Stimulated activated CD4-positive, alpha-beta T cell treated with anti-CD3 and anti-CD28 coated beads, Interleukin-1b, Interleukin-23, amount 100 ng/mL, for 4 hours (primary cell): ENCODE measurements at places on chromosomes 2 and 18.

DNA sequence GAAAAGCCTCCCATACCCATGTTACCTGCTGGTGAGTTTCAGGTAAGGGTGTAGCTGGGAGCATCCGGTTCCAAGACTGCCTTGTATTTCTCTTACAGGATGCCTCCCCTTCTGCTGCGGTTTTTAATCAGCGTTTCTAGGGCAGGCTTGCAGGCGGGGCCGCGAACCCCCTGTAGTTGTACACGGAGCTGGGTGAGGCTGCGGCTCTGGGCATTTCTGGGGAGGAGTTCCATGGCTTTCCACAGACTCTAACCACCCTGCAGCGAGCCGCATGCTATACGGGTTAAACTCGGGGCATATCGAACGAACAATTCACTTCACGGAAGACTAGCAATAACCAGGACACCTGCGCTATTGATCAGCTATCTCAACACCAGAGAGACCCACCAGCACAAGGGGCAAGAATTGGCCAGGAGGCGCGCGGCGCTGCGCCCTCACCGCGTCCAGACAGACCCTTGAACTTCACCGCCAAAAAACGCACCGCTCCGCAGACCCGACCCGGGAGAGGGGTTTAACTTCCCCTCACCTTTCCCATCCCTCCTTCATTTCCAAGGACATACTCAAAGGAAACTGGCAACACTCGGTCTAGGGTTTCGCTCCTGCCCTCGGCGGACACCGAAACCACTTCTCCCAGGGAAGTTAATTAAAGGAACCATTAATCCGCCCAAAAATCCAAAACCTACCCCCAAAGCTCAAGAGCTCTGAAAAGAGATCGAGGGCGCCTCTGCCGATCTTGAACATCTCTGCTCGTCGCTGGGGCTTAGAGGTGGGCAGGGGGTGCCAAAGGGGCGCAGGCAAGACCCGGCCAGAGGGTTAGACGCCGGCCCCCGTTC is 909 bp downstream of the TGFA start:
- DNase-seq: no peak

DNA sequence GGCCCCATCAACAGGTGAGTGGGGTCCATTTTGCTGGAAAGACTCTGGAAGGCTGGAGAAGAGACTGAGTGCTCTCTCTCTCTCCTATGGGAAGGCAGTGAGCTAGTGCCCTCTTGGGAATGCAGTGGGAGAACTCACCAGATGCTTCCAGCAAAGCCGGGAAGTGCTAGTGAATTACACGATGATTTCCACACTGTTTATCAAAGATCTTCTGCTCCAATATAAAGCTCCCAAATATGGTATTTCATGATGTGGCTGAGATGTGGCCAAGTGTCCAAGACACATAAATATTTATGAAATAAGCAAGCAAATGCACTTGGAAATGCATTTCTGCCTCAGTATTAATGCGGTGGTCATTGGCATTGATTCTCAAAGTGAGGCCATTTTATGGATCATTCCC is 135.9 kb downstream of the VAPA start:
- no peak for DNase-seq

DNA sequence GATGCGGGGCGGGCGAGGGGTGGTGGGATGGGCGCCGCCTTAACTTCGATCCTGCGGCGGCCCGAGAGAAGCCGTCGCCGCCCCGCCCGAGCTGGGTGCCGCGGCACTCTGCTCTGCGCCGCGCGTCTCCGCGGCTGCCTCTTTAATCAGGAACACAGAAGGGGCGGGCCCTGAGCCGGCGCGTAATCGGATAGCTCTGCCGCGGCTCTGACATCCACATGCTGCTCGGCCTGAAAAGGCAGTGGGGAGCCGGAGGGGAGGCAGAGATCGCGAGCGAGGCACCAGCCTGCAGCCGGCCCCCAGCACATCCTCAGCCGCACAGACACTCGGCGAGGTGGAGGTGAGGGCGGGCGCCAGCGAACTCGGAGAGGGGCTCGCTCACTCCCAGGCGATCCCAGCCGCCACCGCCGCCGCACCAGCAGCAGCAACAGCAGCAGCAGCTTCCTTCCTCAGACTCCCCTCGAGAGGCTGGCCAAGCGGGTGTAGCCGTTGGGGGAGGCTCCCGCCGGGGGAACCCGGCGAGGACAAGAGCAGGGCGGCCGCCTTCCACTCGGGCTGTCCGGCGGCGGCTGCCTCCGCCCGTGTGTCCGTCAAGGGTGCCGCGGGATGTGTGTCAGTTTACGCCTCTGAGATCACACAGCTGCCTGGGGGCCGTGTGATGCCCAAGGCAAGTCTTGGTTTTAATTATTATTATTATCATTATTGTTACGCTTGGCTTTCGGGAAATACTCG is at the start of gene NRP2:
Gene NRP2, plus strand, starts transcription at position 263 of the 732 bp plus-strand sequence. CDS start 790 bp downstream, outside the sequence.
- peak; percentile 45 for DNase-seq

DNA sequence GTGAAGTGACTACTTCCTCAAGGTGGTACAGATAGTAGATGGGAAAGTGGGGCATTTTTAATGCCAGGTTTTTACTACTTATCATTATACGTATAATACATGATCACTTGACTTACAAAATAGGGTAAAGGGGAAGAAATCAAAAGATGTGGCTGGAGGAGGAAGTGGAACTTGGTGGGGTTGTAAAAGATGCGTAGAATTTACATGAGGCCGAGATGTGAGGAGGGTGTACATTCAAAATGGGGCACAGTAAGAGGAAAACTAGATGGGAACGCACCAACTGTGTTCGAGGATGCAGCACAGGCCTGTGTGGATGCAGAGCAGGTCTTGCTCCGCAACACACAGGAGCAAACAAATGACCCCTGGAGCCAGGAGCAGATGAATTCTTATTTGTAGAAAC is 403.3 kb downstream of the TXNL1 start:
- DNase-seq: no peak

GRCh38 chr18:48155856-48156255 is 225.4 kb upstream of the SMAD2 start:
- no peak for DNase-seq

DNA sequence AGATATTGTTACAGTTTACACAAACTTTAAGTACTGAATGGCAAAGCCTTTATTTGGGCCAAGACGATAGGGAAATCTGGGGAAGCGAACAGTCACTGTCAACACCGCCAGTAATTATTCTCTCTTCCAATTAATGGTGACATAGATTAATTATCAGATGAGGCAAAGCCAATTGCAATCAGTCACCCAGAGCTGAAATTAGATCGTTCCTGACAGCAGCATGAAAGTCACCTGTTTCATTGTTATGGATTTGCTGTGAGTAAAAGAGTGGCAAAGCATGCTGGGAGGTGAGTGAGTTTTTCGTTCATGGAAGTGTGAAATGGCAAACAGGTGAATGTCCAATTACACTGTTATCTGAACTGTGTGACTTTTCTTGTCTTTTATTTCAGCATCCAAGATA is 164.8 kb upstream of the KLHL14 start:
- no peak for DNase-seq

DNA sequence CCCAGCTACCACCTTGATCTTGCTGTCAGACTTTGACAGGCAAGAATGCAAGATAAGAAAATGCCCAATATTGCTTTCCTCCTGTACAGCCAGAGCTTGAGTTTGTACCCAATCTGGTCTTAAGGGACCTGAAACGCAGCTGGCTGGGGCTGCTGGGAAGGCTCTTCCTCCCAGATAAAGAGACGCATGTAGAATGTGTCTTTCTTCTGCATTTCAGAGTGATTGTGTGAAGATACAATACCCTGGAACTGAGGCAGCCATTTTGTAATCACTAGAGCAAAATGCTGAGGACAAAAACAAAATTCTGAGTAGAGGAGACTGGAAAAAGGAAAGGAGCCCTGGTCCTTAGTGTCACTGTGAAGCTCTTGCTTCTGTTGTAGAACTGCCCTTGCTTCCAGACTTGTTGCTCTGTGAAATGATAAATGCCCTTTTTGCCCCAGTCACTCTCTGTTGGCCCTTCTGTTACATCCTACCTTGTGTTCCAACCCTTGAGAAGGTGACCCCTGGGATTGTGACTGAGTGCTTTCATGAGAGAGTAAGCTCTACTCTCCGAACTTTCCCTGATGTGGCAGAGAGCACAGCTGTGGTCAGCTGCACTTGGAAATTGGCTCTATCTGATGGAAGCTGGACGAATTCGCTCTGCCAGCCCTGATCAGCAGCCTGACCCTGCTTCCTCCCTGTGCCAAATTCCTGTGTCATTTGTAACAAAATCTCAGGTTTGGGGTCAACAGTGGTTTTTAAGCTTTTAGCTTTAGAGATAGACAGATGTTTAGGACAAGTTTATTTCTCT is 137.4 kb upstream of the RBMS1 start:
- DNase-seq: no peak

DNA sequence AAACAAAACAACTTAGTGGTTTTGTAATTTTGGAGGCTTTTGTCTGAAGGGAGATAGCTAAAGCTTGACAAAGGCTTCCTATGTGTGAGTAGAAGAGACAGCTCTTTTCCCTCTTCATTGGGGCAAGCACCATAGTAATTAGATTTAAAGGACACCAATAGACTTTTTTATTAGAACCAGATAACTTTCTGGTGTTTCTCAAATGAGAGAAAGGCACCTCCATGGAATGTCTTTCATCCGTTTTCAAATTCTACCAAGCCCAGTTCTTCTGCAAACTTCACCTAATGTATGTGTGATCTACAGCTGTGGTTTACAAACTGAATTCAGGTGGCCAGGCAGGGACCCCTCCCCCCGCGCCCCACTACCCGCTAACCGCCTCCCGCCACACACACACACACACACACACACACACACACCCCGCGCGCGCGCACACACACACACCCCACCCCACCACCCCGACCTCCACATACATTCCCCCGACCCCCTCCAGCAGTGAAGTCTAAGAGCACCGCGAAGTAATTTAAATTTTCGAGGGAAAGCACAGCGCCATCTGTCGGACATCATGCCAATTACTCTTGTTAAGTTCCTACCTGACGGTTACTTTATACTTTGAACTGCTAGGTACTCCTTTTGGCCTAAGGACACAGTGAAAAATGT is 31.6 kb upstream of the PPP1R1C start:
- peak; percentile 37 for DNase-seq

GRCh38 chr2:74267068-74267467 is 68.7 kb downstream of the MTHFD2 start:
- peak; percentile 33 for DNase-seq

DNA sequence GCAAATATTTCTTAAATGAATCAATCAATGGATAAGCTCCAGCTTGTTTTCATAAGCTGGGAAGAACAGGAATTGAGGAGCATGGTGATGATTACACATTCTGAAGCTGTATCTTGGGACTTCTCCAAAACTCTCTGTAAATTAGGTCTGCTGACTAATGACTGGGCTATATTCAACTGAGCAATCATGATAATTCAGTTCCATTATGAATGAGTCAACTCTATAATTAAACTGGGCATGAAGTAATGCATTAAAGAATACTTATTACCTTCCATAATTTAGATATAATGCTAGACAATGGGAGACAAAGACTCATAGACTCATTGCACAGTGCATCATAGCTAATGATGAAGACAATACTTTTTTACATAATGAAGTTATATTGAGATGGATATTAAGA is 207.4 kb downstream of the CBLN2 start:
- no peak for DNase-seq

GRCh38 chr2:54673501-54673998 is 49.9 kb upstream of the EML6 start:
- DNase-seq: no peak

DNA sequence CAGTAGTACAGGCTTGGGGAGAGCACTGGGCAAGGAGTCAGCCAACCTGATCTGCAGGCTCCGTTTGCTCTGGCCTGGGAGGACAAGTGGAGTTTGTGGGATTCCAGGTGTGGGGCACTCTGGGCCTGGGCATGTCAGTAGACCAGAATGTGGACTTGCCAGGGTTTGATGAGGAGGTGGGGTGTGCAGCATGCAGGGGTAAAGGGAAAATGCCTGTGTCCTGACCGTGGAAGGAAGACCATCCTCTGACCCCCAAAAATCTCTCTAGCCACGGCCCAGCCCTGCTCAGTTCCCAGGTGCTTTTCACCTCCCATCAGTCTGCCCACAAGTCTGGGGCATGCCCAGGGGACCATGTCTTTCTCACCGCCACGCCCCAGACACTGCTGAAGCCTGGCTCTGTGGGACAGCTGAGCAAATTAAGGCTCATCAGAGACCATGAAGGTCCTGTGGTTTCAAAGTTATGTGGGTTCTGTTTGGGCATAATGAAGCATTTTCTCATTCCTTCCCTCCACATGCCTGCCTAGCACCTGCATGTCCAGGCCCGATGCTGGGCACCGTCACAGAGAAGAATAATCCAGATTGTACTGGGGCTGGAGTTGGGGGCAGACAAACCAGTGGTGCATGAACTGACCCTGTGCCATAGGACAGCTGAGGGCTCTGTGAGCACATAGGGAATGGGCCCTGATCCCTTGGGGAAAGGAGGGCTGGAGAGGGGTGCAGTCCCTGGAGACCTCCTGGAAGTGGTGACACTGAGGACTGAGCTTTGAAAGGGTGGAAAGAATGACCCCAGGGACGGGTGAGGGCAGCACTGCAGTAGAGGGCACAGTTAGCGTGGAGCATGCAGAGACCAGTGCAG is 6.5 kb upstream of the KCNF1 start:
- no peak for DNase-seq

DNA sequence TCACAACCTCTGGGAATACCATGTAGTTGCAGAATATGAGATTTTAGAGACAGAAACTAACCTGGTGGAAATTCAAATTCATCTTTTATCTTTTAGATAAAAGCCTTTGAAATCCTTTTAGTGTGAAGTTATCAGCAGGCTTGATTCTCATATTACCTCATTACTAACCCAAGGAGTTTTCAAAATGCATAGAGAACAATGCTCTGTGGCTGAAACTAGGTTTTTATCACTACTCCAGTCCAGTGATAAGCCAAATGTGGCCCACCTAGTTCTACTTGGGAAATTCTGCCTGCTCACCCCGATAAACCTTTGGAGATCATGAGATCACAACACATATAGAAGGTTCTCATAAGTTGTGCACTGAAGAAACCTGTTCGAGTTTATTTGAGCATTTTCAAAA is 121.7 kb downstream of the MMADHC start:
- DNase-seq: no peak

GRCh38 chr2:1512321-1513289 is 99.3 kb downstream of the TPO start:
- no peak for DNase-seq

- DNase-seq: no peak
These were observed 30.6 kb upstream of the EPC2 start for GRCh38 chr2:148614014-148614321.

DNA sequence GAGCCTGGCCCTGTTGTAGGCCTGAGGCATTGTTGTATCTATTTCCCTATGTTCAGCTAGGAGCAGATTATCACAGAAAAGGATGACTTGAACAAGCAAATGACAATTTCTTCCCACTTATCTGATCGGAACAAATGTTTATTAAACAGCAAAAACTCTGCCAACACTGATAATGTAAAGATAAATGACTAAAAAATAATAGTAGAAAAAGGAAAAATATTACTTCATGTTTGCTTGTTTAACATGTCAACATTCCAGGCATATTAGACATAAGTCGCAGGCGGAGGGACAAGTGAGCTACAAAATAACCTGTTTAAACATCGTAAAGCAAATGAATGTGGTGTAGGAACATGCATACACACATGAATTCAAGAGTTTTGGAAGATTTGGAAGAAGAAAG is 257.9 kb downstream of the TMX3 start:
- no peak for DNase-seq
